ENCODE measurements at places on chromosomes 2 and 18.

DNA sequence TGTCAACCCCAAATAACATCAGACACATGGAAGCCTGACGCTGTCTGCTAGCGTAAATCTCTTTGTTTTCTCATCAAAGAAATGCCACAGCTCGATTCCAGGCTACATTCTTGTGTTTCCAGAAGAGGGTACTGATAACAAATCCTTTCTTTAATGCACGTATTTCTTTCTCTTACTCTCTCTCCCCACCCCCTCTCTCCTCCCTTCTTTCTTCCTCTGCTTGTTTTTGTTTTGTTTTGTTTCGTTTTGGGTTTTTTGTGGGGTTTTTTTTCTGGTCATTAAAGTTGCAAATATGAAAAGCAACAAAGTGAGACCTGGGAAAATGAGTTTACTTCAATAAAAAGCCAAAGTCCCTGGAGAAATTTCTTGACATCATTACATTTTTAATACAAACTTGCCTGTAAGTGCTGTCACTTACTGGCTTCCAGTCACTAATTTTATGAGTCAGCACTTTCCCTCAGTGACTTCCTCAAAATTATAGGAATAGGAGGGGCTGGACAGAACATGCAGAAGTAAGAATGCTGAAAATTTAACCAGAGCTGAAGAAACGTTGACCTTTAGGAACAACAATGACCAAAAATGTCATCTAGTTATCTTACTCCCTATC lies 106.7 kb upstream of the NABP1 start:
- DNase-seq, result no peak

DNA sequence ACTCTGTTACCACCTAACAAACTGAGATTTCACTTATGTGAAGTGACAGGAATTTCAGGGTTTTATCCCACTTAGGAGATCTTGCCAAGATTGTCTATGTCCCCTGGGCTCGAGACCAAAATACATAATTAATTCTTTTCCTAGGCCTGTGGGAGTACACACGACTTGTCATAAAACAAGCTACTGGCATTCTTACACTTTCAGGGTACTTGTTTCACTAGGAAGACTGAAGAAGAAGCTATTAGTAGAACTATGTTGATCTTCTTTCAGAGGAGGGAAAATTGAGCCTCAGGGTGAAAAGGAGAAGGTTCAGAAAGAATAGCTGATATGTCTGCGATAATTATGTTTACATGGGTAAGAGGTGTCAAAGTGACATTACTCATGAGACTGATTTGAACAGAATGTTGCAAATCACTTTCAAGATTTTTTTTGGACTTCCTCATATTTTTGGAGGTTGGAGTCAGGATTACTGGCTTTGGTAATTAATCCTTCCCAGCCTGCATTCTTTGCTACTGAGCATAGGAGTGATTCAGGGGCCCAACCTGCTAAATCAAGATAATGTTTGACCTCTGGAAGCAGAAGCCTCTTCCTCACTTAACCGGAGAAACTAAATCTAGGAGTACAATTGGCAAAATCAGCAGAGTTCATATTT lies 240.0 kb upstream of the NT5C1B start:
- DNase-seq, result no peak

DNA sequence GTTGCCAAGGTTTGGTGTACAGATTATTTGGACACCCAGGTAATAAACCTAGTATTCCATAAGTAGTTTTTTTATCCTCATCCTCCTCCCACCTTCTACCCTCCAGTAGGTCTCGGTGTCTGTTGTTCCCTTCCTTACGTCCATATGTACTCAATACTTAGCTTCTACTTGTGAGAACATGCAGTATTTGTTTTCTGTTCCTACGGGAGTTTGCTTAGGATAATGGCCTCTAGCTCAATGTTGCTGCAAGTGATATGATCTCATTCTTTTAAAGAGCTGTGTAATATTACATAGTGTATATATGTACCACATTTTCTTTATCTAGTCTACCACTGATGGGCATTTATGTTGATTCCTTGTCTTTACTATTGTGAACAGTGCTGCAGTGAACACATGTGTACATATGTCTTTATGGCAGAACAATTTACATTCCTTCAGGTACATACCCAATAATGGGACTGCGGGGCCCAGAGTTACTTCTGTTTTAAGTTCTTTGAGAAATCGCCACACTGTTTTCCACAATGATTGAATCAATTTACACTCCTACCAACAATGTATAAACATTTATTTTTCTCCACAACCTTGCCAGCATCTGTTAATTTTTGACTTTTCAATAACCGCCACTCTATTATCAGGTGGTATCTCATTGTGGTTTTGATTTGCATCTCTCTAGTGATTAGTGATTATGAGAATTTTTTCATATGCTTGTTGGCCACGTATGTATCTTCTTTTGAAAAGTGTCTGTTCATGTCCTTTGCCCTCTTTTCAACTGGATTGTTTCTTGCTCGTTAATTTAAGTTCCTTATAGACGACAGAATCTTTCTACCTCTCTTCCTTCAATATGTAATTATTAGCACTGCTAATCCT lies 88.0 kb downstream of the MEMO1 start:
- no peak for DNase-seq

- no peak for DNase-seq
Measured at GRCh38 chr2:65545837-65546805, 113.7 kb upstream of the SPRED2 start.

- no peak for DNase-seq
Measured at GRCh38 chr2:165801176-165801575, 7.1 kb upstream of the GALNT3 start.

DNA sequence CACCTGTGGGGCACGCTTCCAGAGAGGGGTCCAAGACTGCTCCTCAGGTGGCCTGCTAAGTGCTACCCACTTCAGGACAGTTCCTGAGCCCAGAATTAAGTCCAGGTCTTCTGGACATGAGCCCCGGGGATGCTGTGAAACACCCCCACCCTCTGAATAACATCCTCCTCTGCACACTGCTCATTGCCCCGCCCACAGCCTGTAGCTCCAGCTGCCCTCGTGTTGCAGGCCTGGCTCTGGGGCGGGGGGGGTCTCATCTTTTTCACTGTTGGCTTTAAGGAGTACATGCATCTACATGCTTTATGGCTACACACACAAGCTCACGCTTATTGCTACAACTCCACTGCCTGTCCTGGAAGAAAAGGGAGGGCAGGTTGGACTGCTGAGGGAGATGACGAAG lies 92.8 kb downstream of the PTGR3 start:
- DNase-seq, result no peak

DNA sequence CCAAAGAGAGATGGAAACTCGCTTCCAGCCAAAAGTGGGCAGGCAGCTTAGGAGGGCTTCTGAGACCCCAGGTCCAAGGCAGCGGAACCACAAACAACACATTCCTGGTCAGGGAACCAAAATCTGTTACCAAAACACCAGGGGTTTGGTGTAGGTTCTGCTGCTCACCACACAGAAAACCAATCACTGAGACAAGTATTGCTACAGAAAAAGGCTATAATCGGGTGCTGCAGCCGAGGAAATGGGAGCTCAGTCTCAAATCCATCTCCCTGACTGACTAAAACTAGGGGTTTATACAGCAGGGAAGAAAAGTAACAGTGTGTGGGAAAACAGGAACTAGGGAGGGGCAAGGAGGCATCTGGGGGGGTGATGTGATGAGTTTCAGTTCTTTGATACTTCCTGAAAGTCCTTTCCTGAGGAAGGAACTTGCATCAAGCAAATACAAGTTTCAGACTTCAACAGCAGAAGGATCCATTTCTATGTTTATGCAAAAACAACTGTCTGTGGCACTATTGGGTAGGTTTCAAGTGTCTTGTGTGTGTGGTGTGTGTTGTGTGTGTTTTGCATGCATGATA lies 108.0 kb downstream of the FAM168B start:
- no peak for DNase-seq

DNA sequence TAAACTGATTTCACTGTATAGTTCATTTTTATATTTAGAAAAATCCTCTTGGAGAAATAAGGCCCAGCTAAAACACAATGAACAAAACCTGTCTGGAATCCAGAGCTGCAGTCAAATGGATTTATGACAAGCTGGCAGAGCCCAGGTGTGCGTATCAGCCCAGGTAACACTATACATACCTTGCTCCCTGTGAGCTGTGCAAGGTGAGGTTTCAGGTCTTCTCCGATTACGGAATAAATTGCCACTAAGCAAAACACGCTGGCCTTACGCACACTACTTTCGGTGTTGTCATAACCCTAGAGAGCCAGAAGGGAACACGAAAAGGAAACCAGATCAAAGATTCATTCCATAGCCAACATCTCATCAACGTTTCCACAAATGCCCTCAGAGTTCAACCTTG lies 61.9 kb upstream of the TFCP2L1 start:
- no peak for DNase-seq

GRCh38 chr2:8426550-8426949 lies 255.3 kb upstream of the ID2 start:
- no peak for DNase-seq

- DNase-seq, result no peak
Measured at GRCh38 chr18:44743631-44744030, 62.9 kb downstream of the SETBP1 start.

GRCh38 chr2:127429844-127430425 lies 11.7 kb downstream of the PROC start:
- DNase-seq, result no peak

DNA sequence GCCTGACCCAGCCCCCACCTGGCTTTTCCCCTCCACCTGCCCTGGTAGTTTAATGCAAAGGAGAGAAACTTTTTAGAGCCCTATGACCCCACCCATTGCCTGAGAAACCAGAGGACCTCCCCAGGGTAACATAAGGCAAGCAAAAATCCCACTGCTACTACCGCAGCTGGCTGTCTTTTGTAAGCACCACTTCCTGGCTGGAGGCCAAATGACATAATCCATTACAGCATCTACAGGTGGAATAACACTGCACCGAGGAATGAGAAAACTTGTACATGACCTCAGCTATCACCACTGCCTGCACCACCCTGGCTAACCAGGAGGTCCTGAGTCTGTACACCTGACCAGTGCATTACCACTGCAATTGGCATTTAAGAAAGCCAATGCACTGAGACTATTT lies 149.6 kb upstream of the GALNT5 start:
- DNase-seq, result no peak

DNA sequence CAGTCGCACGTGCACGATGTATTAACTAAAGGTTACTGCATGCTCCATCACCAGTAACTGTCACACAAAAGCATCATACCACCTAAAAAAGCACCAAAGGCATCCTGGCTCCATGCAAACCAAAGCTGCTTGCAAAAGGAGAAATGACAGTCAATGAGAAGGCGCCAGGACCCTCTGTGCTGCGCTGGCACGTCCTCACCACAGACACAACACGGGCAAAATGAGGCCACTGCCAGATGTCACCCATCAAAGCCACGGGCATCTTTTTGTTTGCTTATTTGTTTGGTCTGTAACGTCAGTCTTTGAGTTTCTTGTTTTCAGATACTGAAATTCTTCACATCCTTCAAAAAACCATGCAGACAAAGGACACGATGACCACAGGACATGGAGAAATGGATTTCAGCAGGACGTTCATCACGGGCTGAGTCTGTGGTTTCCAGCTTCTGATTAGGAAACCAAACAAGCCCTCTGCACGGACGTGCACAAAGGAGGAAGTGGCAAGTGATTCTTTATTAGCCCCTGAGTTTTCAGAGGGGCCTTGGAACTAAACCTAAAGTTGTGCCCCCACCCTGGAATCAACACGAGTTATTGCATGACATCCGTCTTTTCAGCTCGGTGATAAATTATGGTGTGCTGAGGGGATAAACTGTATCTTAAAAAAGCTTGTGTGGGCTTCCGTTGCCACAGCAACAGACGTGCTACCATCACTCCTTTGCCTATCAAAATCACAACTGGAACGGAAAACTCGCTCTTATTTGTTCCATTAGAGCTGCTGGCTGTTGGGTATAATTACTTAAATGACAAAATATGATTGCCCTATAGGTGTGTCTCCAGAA lies 181.8 kb downstream of the EIPR1 start:
- no peak for DNase-seq

DNA sequence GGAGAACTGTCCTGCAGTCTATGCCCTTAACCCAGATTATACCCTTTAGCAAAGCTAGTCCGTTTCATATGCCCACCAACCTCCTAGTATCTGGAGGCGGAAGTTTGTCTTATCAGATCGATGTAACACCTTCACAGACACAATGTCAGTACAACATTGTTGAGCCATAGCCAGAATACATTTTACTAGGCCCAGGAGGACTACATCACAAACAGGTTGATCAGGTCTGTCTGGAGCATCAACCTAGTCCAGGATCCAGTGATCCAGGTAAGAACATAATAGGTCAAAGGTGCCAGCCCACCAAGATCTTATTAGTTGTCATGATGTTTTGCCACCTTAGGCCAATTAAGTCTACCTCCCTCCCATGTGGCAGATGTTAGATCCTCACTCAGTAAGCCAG lies 2.0 kb upstream of the TPRKB start:
- DNase-seq, result no peak

All from C1 segment of cervical spinal cord (tissue), 14 donors.